Stomach (tissue), 19 donors: ENCODE measurements at places on chromosomes 11 and 22. TPM values are rescaled to one million over a fixed set of nuclear protein-coding genes. Genes with fewer than 3 reads are reported as not detected.

GRCh38 chr11:83694191-83694910, 408.2 kb upstream of the CCDC90B start:
- no peak for DNase-seq

- DNase-seq: no peak
Measured at GRCh38 chr11:2540992-2541680, 96.3 kb downstream of the KCNQ1 start.

- DNase-seq: no peak
Measured at GRCh38 chr22:41123151-41123550, 30.8 kb downstream of the EP300 start.

The OR8D4 gene
- polyA plus RNA-seq: not detected

- DNase-seq: no peak
Measured at GRCh38 chr11:96173422-96173821, 169.6 kb downstream of the MAML2 start.

- DNase-seq: no peak
Measured at GRCh38 chr11:14672635-14673034, 29.0 kb downstream of the PDE3B start.

DNA sequence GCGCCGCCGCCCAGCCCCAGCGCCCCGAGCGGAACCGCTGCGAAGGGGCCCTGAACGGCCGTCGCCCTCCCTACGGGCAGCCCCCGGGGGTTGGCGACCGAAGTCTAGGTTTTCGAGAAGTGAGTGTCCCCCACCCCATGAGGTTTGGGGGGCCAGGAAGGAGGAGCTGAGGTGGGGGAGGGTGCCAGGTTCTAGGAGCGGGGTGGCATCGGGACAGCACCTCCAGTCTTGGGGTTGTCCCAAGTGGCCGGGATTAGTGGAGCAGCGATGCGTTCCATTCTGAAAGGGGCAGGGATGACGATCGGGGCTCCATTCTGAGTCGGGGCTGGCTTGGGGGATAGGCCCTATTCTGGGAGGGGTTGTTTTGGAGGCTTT, 408 bp downstream of the PPP2R5B start:
- no peak for DNase-seq

GRCh38 chr22:43511276-43511910, 99.6 kb downstream of the MPPED1 start:
- no peak for DNase-seq

DNA sequence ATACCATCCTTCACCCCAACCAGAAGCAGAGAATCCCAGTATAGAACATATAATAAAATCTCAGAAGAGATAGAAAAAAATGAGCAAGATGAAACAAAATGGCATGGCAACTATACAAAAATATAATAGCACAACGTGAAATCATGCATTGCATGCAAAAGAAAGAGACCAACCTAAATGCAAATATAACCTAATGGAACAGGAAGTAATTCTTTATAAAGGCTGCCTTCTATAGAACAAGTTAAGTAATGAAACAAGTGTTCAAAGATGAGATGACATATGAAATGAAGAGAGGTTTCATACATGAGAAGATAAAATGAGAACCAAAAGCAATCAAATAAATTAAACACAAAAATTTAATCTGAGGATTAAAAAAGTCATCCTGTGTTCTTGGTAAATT, 18.5 kb upstream of the ARHGAP20 start:
- no peak for DNase-seq

GRCh38 chr11:21588754-21589153, 604.1 kb upstream of the ANO5 start:
- DNase-seq: no peak

GRCh38 chr22:46078241-46079092, 71.9 kb upstream of the PPARA start:
- DNase-seq: peak; percentile 81

DNA sequence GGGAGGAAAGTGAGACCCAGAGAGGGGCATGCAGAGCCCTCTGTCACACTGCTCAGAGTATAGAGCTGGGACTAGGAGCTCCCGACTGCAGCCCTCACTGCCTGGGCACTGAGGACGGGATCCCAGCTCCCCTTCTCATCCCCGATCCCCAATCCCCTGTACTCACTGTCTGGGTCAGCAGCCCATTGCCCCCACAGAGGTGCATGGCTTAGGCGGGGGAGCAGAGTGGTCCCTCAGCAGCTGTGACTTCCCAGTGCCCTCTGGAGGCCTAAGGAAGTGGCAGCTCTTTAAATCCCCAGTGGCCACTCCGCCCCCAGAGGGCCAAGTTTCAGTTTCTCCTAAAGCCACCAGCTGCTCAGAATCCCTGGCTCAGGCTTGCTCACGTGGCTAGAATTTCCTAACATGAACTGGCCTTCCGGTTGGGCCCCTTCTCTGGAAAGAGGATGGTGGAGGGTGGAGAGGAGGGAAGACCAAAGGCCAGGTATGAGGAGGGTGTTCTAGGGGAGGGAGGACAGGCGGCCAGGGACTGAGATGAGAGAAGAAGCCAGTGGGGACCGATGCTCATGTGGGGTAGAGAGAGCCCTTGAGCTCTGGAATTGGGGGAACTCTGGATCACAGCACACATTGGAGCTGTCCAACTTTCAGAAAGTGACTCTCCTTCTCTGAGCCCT, at the start of gene BATF2:
BATF2 (minus strand) TSS at position 262 of the 671 bp plus-strand sequence; CDS start at position 205, 57 bp downstream.
- peak; percentile 91 for DNase-seq

GRCh38 chr11:102807921-102808320, 10.0 kb upstream of the MMP1 start:
- DNase-seq: peak; percentile 57
